ENCODE measurements at places on chromosomes 2 and 18.
A peak's percentile ranks its signal among the peaks of the same experiment; 100 is the strongest.

GRCh38 chr18:36309436-36310391, 12.2 kb downstream of the FHOD3 start:
- no peak for DNase-seq

GRCh38 chr2:165686800-165687199, 107.2 kb downstream of the GALNT3 start:
- DNase-seq = no peak

- peak; percentile 4 for DNase-seq
These were observed 221.8 kb downstream of the MREG start for GRCh38 chr2:215791481-215791937.

GRCh38 chr2:72236445-72237067, 88.9 kb upstream of the CYP26B1 start:
- no peak for DNase-seq

GRCh38 chr2:72513011-72513410, 312.8 kb downstream of the EXOC6B start:
- DNase-seq = no peak

Measured in NCI-H2029 (cell line).